ENCODE measurements at places on chromosomes 3 and 15. TPM values are rescaled to one million over a fixed set of nuclear protein-coding genes. Genes with fewer than 3 reads are reported as not detected.

Gene EPHA3
- polyA plus RNA-seq = 0.18 TPM

Gene MRPL47
- polyA plus RNA-seq = 45.4 TPM

Gene GLCE
- 13.0 TPM for polyA plus RNA-seq

Gene AP3B2
- 2.8 TPM for polyA plus RNA-seq

Gene FSIP1
- polyA plus RNA-seq = 0.21 TPM

Gene RTP1
- not detected for polyA plus RNA-seq

Gene SAMMSON
- polyA plus RNA-seq = 0.60 TPM
